ENCODE measurements at places on chromosomes 6 and 20. TPM values are rescaled to one million over a fixed set of nuclear protein-coding genes. Genes with fewer than 3 reads are reported as not detected.

GRCh38 chr6:40286721-40287120 lies 300.4 kb downstream of the LRFN2 start:
- no peak for DNase-seq

DNA sequence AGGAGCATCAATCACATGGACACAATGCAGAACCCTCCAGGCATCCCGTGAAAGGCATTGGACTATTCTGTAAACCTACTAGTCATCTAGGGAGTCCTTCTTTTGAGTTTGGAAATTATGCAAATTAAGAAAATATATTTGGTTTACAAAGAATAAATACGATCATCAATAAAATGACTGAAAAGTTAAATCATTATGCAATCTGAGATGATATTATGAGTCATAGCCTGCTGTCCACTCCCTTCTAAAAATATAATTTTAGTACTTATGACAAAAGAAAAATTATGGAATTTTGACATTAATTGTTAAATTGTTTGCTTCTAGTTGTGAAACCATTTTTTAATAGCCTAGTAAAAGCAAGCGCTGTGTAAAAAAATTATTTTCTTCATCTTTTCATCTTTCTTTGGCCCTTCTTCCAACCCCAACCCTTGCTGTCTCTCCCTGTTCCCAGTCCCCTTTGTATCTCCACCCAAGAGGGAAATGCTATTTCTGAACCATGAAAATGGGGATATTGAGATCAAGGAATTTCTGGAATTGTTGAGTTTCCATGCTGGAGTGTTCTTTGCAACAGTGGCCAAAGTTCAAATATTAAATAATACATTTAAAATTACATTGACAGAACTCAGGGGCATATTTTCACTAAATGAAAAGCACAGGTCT lies 599.8 kb downstream of the COL12A1 start:
- DNase-seq: no peak

- no peak for DNase-seq
Measured at GRCh38 chr6:118974790-118975189, 39.8 kb upstream of the MCM9 start.

The APCDD1L gene
- polyA plus RNA-seq: 13.2 TPM

The SIRPB2 gene
- 0.81 TPM for polyA plus RNA-seq

DNA sequence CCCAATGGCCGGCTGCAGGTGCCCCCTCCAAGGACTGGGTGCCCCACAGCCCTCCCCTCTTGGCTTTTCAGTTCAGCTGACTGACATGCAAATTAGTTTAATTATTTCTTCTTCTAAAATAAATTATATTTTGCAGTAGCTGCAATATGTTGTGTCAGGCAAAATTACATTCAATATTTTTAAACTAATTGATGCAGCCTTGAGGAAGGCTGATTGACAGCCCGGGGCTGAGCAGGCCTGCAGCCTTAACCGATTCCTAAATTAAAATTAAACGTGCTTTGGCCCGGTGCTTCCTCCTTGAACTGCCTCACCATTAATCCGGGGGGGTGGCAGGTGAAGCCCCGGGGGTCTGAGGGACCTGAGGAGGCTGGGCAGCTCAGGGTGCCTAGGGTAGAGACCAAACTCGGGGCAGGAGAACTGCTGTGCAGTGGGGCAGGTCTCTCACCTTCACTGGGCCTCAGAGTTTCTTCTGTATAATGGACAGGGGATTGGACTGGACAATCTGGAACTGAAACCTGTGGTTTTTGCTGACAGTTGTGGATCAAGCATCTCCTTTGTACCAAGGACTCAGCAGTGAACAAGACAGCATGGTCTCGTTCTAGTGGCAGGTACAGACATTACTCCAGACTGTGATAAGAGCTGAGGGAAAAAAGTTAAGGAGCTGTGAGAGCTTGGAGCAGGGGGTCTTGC lies 72.5 kb downstream of the CD40 start:
- DNase-seq: no peak

The C6orf163 gene
- 3.2 TPM for polyA plus RNA-seq
